GM23248 (cell line): ENCODE measurements at places on chromosomes 6 and 20. TPM values are rescaled to one million over a fixed set of nuclear protein-coding genes. Genes with fewer than 3 reads are reported as not detected.

DNA sequence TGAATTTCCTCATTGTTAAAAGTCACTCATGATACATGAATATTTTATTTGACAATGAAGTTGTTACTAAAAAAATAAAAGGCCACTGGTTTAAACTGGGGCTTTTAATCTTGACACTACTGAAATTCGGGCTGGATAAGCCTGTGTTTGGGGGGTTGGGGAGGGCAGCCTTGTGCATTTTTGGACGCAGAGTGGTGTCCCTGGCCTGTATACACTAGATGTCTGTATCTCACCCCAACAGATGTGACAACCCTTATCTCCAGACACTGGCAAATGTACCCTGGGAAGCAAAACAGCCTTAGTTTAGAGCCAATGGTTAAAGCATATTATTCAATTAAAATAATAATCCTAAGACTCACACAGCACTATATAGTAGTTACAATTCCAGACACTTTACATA is 24.8 kb downstream of the MAN1A1 start:
- H3K4me3 ChIP-seq, result no peak overlapping the region
- H3K27ac ChIP-seq, result no peak overlapping the region
- no peaks in the 10 kb centered on the region for H3K36me3 ChIP-seq
- no peaks in the 10 kb centered on the region for H3K27me3 ChIP-seq
- peaks cover 4% of the 10 kb centered on the region; the same call in 1 of the 2 replicates for H3K4me1 ChIP-seq
- no peak for DNase-seq

HLA-A gene
- total RNA-seq, result 546 and 634 TPM in 2 replicates

ZMYND8 gene
- total RNA-seq, result 10.2 and 14.3 TPM in 2 replicates

DNA sequence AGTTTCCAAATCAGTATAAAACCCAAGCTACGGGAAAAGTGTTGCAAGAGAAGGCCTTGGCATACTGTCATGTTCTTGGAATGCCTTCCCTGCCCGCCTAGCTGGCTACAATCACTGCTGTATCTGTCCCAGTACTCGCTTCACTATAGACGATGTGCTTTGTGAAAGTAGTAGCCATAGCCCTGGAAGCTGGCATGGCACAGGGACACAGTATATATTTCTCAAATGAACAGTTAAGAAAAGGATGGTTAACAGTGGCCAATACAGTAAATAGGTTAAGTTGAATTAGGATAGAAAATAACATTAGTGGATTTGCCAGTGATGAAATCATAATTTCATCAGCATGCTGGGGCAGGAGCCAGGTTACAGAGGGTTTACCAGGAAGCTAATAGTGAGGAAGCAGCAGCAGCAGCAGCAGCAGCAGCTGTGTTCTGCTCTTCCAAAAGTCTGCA is 499.3 kb downstream of the CDKAL1 start:
- H3K4me3 ChIP-seq, result peak overlapping the region; percentile 59
- no peaks in the 10 kb centered on the region for H3K36me3 ChIP-seq
- H3K4me1 ChIP-seq, result peaks cover 18% of the 10 kb centered on the region
- DNase-seq, result peak; percentile 94

- H3K4me1 ChIP-seq, result no peaks in the 10 kb centered on the region
- peak; percentile 14 for DNase-seq
- H3K4me3 ChIP-seq, result no peak overlapping the region
- H3K36me3 ChIP-seq, result no peaks in the 10 kb centered on the region
These were observed 74.4 kb downstream of the PKHD1 start for GRCh38 chr6:52013035-52013434.

DNA sequence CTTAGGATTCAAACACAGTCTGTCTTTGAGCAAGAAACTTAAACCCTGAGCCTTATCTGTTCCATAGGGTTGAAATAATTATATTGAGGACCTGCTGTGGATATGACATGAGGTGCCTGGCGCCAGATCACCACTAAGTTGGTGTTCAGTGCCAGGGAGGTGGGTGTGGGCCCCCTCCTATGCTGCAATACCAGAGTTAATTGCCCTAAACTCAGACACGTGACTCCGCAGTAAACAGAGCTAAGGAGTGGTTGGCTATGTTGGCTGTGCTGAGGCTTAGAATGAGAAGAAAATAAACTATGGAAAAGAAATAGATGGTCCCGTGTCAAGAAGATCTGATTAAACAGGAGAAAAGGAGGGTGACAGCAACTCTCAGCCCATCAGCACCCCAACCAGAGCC is 419.4 kb upstream of the JARID2 start:
- H3K36me3 ChIP-seq, result no peaks in the 10 kb centered on the region
- H3K4me3 ChIP-seq, result no peak overlapping the region
- no peaks in the 10 kb centered on the region for H3K27me3 ChIP-seq
- H3K4me1 ChIP-seq, result peaks cover 7% of the 10 kb centered on the region; the same call in 1 of the 2 replicates
- H3K27ac ChIP-seq, result no peak overlapping the region

DNA sequence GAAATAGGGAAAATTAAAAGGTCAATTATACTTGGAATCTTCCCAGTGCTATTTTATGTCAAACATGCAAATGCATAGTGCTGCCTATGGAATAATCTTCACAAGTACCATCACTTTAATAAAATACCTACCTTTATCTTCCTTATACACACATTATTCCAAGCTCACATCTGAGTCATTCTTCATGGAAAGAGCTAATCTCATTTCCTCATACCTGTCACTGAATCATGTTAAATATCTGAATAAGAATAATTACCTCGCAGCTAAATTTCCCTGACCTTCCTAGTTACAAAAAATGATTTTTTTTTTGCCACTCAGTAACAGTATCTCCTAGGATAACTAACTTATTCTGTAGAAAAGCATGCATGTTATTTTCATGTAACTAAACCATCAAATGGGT is 661.4 kb upstream of the HS3ST5 start:
- no peak for DNase-seq
- H3K27me3 ChIP-seq, result no peaks in the 10 kb centered on the region
- no peaks in the 10 kb centered on the region for H3K36me3 ChIP-seq
- no peak overlapping the region for H3K4me3 ChIP-seq

DNA sequence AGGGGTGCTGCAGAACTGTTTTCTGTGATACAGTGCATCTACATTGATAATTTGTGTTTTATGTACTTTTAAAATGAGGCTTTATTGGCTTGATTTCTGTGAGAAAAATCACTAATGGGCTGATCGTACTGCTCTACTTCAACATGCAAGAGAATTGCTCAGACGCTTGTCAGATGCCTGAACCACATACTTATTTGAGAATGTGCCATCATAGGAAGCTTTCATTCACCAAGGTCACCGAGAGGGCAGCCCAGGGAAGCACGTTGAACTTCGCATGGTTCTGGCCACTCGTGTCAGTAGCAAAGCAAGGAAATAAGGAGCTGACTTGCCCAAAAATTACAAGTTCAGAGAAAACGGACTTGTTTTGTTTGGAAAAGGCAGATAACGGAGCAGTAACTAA is 168.5 kb upstream of the AKAP12 start:
- H3K36me3 ChIP-seq, result peaks cover 16% of the 10 kb centered on the region
- DNase-seq, result peak; percentile 93
- peak overlapping the region; percentile 95 for H3K27ac ChIP-seq
- peaks cover 49% of the 10 kb centered on the region for H3K4me1 ChIP-seq

DNA sequence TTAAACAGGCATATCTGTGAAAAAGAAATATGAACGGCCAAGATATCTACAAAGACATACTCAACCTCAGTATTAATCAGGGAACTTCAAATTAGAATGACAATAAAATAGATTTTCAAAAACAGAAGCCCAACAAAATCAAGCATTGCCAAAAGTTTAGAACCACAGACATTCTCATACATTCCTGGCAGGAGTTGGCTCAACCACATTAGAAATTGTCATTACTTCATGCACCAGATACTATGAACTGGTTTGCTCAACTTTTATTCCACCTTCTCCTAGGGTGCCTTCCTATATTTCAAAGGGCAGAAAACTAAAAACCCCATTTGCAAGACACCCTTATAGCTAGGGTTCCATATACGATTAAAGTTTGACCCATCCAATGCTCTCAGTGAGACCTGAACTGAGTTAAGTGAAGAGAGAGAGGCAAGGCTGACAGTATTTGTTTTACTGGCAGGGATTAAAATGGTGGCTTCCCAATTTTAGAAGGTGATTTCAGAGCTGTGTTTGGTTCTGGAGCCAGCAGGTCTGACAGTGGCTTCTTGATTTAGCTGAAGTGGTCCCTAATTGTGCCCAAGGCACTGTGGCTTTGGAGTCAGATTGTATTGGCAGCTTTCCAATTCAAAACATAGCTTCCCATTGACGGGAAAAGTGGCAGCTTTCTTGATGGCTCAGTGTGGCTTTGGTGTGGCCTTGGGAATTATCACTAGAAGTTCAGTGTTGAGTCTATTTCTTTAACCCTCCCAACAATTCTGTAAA is 77.1 kb upstream of the CDYL start:
- no peaks in the 10 kb centered on the region for H3K4me1 ChIP-seq
- H3K27me3 ChIP-seq, result no peaks in the 10 kb centered on the region

CFB gene
- total RNA-seq, result 4.4 and 7.3 TPM in 2 replicates

GRCh38 chr6:106339334-106340029 is 13.9 kb upstream of the ATG5 start:
- no peak overlapping the region for H3K4me3 ChIP-seq
- H3K27me3 ChIP-seq, result peaks cover 7% of the 10 kb centered on the region; the same call in 1 of the 2 replicates
- H3K4me1 ChIP-seq, result no peaks in the 10 kb centered on the region
- no peaks in the 10 kb centered on the region for H3K36me3 ChIP-seq
- peak; percentile 91 for DNase-seq
- H3K27ac ChIP-seq, result no peak overlapping the region

RIPOR3 gene
- 0.76 TPM in 1 of 2 replicates, not detected in the other for total RNA-seq

DNA sequence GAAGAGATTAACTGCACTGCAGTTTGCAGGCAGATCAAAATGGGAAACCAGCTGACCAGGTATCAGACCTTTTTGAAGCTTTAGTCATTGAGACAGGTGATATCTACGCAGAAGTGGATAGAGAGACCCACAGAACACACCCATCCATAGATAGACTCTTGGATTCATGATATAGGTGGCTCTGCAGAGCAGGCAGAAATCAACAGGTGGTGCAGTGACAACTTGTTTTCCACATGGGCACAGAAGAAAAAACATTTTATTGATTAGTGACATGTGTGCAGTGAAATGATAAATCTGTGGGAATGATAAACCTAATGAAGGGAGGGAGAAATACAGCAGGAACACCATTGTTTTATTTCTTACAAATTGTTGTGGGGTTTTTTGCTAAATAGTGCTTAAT is 45.2 kb downstream of the NUDT3 start:
- no peaks in the 10 kb centered on the region for H3K36me3 ChIP-seq
- H3K27me3 ChIP-seq, result no peaks in the 10 kb centered on the region
- no peak for DNase-seq
- no peak overlapping the region for H3K4me3 ChIP-seq

SYCP2 gene
- 0.22 and 0.38 TPM in 2 replicates for total RNA-seq

GRCh38 chr20:21832442-21833385 is 127.2 kb downstream of the PAX1 start:
- DNase-seq, result no peak

- no peaks in the 10 kb centered on the region for H3K27me3 ChIP-seq
- DNase-seq, result no peak
- no peak overlapping the region for H3K4me3 ChIP-seq
- H3K36me3 ChIP-seq, result no peaks in the 10 kb centered on the region
- H3K27ac ChIP-seq, result no peak overlapping the region
These were observed 21.7 kb downstream of the UBD start for GRCh38 chr6:29537714-29538403.

- no peak overlapping the region for H3K4me3 ChIP-seq
- no peak overlapping the region for H3K27ac ChIP-seq
- no peaks in the 10 kb centered on the region for H3K36me3 ChIP-seq
- H3K4me1 ChIP-seq, result no peaks in the 10 kb centered on the region
- H3K27me3 ChIP-seq, result no peaks in the 10 kb centered on the region
- DNase-seq, result no peak
These were observed 35.6 kb downstream of the DZANK1 start for GRCh38 chr20:18431206-18431605.

PKIG gene
- 56.1 and 83.7 TPM in 2 replicates for total RNA-seq

DNA sequence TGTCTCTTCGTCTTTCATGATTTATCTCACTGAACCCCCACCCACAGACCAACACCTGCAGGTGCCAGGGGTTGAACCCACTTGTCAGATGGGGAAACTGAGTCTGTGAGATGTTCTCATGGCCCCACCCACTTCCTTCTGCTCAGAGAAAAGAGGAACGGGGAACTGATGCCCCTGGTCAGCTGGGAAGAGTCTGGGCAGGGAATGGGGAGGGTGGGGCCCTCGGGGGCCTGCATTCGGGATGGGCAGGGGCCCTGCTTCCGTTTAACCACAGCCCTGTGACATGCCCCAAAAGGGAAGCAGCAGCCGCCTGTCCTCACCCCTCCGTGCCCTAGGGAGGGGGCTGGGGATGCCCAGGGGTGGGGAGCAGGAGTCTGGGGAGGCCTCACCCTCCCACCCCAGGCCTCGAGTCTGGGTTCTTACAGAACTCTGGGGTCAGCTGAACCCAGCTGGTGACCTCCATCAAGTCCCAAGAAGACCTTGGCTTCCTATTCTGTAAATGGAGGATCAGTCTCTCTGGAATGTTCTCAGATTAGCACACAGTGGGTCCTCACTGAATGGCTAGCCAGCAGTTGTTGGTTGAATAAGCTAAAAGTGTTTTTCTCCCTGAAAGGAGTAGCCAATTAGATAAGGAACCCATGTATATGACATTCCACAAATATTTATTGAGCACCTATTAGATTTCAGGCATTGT is 81.5 kb downstream of the CEBPB start:
- no peak overlapping the region for H3K27ac ChIP-seq
- H3K36me3 ChIP-seq, result no peaks in the 10 kb centered on the region
- H3K4me3 ChIP-seq, result no peak overlapping the region
- DNase-seq, result no peak
- H3K4me1 ChIP-seq, result peaks cover 8% of the 10 kb centered on the region

- H3K36me3 ChIP-seq, result no peaks in the 10 kb centered on the region
- H3K27ac ChIP-seq, result no peak overlapping the region
- H3K4me3 ChIP-seq, result no peak overlapping the region
- H3K27me3 ChIP-seq, result no peaks in the 10 kb centered on the region
- no peaks in the 10 kb centered on the region for H3K4me1 ChIP-seq
These were observed 600.0 kb downstream of the QKI start for GRCh38 chr6:164014346-164015087.

- no peaks in the 10 kb centered on the region for H3K36me3 ChIP-seq
- no peaks in the 10 kb centered on the region for H3K27me3 ChIP-seq
- peak; percentile 86 for DNase-seq
- peaks cover 43% of the 10 kb centered on the region for H3K4me1 ChIP-seq
- H3K4me3 ChIP-seq, result peak overlapping the region; percentile 59
- H3K27ac ChIP-seq, result peak overlapping the region; percentile 57
These were observed 261.4 kb upstream of the IRAK1BP1 start for GRCh38 chr6:78605909-78606446.

DNA sequence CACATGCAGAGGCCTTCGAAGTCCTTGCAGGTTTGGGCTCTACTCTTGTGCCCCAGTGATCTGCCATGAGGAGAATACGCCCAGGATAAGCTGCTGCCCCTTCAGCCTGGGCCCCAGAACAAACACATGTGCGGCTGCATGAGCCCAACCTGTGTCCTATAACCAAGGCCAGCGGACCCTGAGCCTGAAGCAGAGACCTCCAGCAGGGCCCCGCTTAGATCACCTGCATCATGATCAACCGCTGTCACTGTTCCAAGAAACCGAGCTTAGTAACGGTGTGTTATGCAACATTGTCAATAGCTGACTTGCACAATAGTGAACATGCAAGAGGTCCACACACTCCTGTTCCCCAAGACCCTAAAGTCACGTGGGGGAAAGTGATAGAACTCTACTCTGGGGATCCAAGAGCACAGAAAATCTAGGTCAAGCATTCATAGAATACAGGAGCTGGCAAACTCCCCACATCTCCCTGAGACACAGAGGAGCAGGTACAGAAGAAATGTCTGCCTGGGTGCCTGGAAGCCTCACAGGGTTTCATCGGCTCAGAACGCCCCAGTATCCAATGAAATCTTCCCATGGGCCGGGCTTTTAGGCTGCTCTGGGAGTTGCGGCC is 136.2 kb downstream of the BMP7 start:
- H3K4me1 ChIP-seq, result no peaks in the 10 kb centered on the region
- peaks cover 66% of the 10 kb centered on the region for H3K27me3 ChIP-seq
- peak; percentile 16 for DNase-seq
- H3K4me3 ChIP-seq, result no peak overlapping the region
